Activated CD4-positive, alpha-beta T cell treated with anti-CD3 and anti-CD28 coated beads, Interleukin-2, amount 50 U/mL, for 4 hours (primary cell): ENCODE measurements at places on chromosomes 7 and 10.

DNA sequence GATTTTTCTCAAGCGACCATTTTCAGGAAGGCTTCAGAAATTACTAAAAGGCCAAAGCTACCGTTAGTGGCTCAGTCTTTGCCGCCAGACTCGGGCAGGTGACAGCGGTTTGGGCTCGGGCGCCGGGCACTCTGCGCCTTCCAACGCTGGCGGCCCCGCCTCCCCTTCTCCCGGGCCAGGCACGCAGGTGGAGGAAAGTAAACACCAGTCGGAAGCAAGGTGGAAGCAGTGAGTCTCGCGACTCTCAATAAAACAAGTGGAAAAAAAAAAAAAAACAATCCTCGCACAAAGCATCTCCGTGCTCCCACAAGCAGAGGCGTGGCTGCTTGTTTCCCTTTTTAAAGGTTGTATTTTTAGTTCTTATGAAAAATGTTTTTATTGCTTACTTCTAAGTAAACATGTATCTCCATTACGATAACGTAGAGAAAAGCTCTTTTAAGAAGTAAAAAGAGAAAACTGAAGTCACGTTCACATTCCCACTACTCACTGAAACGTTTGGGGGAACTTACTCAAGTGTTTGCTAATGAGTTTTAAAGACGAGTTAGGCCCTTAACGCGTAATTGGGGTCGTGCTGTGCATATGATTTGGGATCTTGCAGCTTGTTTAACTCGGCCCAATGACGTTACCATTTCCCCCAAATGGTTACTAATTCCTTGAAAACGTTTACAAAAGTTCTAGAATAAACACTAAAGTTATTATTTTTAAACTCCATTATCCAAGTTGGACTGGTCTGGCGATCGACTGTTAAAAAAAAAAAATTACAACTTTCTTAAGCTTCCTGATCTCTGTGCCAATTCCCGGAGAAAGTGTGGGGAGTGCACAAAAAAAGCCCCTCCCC, 864 bp downstream of the CDCA7L start:
- peak; percentile 22 for DNase-seq

- no peak for DNase-seq
Measured at GRCh38 chr10:32315424-32315823, 31.5 kb downstream of the EPC1 start.

DNA sequence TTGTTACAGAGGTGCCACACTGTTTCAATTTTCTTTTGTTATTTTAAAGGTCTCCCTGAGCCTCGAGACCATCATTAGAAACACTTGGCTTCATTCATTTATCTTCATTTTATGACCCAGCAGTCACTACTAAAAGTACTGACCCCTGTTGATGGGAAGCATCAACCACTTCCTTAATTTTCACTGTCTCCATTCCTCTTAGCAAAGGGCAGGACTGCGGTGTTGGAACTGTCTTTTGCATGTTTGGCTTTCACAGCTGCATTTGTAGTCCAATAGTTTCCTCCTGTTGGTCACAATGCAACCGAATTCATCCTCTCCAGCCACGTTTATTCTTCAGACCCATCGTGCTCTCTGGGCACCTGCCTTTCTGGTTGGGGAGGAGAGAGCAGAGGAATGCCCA, 46.7 kb upstream of the PDZD8 start:
- no peak for DNase-seq

GRCh38 chr10:82040336-82040735, 165.3 kb downstream of the NRG3 start:
- no peak for DNase-seq

- no peak for DNase-seq
Measured at GRCh38 chr10:114431414-114432135, 27.3 kb upstream of the AFAP1L2 start.

GRCh38 chr10:56370217-56371113, 9.4 kb upstream of the ZWINT start:
- no peak for DNase-seq

DNA sequence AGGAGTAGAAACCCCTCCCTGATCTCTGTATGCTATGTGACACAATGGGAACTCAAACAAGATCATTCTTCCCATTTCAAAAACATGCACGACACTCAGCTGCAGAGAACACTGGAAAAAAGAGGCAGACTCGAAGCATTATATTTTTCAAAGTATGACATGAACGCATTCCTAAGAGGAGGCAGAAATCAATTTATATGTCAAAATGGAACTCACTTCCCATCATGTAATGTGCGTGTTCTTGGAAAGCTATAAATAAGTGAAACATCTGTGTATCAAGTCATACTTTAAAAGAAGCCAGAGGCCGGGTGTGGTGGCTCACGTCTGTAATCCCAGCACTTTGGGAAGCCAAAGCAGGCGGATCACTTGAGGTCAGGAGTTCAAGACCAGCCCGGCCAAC, 142.7 kb downstream of the ICA1 start:
- DNase-seq: no peak

GRCh38 chr10:49144058-49144720, 10.4 kb upstream of the FAM170B start:
- no peak for DNase-seq

- DNase-seq: no peak
Measured at GRCh38 chr10:82399850-82400249, 524.9 kb downstream of the NRG3 start.

DNA sequence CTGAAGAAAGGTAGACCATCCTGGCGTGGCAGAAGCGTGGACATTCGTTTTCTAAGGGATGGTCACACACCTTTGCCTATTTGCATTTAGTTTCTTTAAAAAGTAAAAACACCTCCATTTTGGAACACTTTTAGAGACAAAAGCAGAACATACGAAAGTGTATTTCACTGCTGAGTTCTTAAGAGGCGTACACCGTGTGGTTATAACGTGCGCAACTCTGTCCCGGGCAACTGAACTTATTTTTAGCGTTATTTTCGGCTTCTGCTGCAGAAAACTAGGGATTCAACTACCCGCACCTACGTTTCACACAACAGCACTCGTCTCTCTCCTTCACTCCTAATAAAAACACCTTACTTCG, 557 bp upstream of the LSM8 start:
- DNase-seq: no peak

- DNase-seq: no peak
Measured at GRCh38 chr7:94382132-94382531, 12.6 kb upstream of the COL1A2 start.

GRCh38 chr7:31874631-31875386, 187.8 kb downstream of the PPP1R17 start:
- DNase-seq: no peak

DNA sequence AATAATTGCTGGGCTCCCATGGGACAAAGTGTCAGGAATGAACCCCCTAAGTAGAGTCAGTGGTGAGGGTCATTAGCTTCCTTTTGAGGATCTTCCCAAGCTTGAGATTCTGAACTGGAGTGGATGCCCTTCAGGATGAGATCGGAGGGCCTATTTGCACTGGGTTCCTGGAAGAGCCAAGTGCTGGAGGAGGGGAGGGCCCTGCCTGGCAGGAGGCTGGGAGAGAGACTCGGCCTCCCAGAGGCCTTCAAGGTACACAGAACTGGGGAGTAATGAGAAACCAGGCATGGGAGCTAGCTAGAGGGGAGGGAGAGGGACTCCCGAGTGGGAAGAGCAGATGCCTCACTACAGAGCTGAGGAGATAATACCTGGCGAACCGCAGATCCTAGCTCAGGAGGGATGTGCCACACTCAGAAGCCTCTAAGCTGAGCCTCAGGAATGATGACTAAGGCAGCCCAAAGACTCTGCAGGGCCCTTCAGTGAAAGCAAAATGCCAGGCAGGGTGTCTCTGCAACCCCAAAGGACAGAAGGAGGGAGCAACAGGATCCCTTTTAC, 9.4 kb downstream of the PDAP1 start:
- no peak for DNase-seq

- DNase-seq: no peak
Measured at GRCh38 chr7:30572212-30572841, 22.4 kb upstream of the GARS1 start.

DNA sequence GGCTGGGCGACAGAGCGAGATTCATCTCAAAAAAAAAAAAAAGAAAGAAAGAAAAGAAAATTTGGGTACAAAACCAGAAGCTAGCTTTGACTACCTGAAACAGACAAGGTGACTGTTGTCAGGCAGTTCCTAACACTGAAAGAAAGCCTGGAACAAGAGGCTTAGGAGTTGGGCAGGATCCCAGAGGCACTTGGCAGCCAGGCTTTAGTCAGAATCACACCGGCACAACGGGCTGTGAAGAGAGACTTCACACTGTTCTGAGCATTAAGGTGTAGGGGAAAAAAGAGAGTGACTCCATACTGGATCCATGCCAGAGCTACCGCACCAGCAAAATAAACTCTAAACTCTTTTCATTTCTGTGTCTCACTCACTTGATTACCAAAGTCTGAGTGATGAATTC, 130.8 kb downstream of the ZNF467 start:
- no peak for DNase-seq

GRCh38 chr10:2882628-2883027, 184.7 kb upstream of the PFKP start:
- no peak for DNase-seq

DNA sequence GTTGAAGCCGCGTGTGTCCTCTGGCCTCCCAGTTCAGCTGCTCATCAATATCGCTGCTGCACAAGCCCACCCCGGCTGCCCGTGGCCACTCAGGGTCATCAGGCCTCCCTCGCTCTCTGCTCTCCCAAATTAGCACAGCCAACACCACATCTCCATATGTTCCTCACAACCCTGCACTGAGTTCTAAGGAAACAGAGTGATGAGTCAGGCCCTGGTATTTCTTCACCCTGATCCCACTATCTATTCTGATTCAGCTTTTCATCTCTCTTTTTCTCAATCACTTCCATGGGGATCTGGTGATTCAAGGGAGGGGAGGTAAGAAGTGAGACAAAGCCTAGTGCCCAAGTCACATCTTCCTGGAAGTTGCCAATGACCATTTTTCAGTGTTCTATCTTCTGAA, 23.8 kb downstream of the CYTH3 start:
- DNase-seq: no peak

DNA sequence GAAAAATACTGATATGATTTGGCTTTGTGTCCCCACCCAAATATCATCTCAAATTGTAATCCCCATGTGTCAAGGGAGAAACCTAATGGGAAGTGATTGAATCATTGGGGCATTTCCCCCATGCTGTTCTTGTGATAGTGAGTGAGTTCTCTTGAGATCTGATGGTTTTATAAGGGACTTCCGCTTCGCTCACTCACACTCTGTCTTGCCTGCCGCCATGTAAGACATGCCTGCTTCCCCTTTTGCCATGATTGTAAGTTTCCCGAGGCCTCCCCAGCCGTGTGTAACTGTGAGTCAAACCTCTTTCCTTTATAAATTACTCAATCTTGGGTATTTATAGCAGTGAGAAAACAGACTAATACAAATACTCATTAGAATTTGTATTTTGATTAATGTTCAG, 5.1 kb upstream of the MRPS17 start:
- no peak for DNase-seq

DNA sequence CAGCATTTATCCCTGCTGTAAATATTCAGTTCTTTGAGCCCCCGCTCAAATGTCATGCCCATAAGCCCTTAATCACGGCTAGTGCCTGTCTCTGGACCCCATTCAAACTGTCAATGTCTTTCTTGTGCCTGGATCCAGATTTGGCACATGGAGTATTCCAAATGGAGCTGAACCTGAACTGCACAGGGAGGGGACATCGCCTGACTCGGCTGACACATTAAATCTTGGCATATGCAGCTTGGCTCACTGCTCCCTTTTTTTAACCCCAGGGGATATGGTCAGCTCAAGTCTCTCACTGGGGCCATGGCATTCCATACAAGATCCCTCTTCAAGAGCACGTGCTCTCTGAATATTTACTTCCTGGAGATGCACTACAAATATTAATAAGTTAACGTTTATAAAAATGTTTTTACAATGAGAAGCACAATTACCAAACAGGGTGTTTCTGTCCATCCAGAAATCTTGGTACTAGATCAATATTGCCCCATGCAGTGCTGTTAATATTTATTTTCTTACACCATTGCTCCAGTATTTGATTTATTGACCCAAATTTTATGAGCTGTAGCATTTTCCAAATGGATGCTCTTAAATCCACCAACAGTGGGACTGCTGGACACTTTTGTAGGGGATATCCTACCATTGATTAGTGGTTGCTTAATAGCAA, 57.4 kb downstream of the FGFR2 start:
- no peak for DNase-seq

DNA sequence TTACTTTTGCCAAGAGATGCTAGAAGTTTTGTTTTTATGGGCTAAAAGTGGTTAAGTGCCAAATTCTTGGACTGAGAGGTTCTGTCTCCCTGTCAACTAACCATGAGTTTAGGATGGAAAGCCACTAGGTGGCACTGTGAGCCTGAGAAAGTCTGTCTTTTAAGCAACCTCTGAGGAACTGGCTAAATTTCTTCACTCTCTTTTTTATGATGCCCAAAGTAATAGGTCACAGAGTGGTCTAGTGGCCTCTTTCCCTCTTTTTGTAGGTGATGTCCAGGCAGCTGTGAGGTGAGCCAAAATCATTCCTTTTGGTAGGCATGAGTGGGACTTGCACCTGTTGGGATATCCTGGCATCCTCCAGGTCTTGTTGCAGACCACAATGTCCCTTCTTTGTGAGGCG, 56.8 kb downstream of the SND1 start:
- DNase-seq: peak; percentile 73

- peak; percentile 6 for DNase-seq
Measured at GRCh38 chr7:37052705-37053104, 328.4 kb upstream of the AOAH start.

DNA sequence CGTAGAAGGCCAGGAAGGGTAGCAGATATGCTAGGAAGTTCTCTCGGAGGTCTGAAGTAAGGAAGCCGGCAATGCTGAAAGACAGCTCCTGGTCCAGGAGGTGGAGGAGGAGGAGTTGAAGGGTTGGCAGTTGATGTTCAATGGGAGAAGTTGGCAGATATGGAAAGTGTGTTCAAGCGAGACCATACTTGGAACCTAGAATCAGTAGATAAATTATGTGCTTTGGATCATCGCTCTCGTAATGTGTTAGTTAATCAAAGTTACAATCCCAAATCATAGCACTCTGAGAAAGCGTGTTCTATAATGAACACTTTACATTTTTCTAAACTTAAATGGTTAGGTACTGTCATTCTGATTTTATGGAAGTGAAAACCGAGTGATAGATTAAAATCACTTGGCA, 152.9 kb downstream of the CELF2 start:
- DNase-seq: no peak

GRCh38 chr10:43731486-43731885, 82.8 kb upstream of the ZNF32 start:
- no peak for DNase-seq

- DNase-seq: no peak
Measured at GRCh38 chr10:62709200-62709599, 95.3 kb upstream of the ADO start.

DNA sequence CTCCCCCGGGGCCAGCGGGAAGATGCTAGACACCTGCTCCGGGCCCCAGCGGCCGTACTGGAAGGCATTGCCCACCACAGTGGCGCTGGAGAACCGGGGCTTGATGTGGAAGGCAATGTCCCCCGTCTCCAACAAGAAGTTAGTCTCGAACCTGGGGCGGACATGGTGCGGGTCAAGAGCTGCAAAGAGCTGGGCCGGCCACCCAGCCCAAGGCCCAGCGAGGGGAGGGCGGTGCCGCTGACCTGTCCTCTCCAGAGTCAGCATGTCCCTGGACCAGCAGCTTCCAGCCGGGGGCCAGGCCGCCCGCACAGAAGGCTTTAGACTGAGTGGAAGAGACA, 551 bp downstream of the GRIFIN start:
- no peak for DNase-seq

GRCh38 chr7:37290731-37291130, 157.9 kb downstream of the ELMO1 start:
- no peak for DNase-seq
